ENCODE measurements at places on chromosomes 4 and X. TPM values are rescaled to one million over a fixed set of nuclear protein-coding genes. Genes with fewer than 3 reads are reported as not detected.

DNA sequence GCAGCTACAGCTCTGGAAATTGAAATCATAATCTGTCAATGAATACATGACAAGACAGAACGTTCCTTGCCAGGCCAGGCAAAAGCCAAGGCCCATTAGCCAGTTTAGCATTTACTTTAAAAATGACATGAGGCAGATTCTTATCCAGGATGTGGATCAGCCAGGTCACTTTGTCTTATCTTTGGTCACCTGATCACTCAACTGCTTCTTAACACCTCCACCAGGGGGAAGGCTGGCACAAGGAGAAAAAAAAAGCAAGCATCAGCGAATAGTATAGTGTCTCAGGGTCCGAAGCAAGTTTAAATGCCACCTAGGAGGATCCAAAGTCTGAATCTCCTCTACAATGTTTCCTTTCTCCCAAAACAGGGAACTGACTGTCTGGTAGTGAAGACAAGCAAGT lies 18.8 kb downstream of the ATP1B4 start:
- DNase-seq = no peak

DNA sequence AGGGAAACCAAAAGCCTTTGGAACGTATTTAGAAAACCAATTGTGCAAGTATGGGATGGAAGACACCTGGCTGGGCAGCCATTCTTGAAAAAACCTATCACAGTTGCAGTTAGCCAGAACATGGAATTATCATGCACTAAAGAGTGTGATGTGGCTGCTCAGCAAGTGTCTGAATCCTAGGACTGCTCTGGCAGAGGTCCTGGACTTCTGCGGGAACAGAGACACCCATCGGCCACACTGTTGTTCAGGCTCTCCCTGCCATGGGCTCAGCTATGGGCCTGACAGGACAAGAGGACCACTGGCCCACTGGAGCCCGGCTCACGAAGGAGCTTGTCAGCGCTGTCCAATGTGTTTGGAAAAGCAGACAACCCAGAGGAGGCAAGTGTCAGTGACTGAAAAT lies 115.7 kb upstream of the GPC4 start:
- no peak for DNase-seq

DNA sequence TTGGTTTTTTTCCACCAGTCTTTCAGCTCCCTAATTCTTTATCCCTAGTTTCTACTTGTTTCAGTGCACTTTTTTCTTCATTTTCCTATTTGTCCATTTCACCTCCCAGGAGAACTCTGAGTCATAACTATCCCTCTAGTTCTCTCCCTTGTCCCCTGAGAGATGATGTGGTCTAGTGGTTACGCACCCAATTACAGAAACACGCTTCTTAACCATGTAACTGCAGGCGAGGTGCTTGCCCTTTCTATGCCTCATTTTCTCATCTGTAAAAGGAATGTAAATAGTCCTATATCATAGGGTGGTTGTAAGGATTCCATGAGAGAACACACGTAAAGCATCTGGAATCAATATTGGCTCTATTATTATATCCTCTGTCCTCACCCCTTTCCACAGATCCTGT lies 8.8 kb upstream of the GRPR start:
- DNase-seq = peak; percentile 69

The NSG1 gene
- not detected for total RNA-seq
